Testis (tissue), 5 donors: ENCODE measurements at places on chromosomes 12 and 14. TPM values are rescaled to one million over a fixed set of nuclear protein-coding genes. Genes with fewer than 3 reads are reported as not detected.

DNA sequence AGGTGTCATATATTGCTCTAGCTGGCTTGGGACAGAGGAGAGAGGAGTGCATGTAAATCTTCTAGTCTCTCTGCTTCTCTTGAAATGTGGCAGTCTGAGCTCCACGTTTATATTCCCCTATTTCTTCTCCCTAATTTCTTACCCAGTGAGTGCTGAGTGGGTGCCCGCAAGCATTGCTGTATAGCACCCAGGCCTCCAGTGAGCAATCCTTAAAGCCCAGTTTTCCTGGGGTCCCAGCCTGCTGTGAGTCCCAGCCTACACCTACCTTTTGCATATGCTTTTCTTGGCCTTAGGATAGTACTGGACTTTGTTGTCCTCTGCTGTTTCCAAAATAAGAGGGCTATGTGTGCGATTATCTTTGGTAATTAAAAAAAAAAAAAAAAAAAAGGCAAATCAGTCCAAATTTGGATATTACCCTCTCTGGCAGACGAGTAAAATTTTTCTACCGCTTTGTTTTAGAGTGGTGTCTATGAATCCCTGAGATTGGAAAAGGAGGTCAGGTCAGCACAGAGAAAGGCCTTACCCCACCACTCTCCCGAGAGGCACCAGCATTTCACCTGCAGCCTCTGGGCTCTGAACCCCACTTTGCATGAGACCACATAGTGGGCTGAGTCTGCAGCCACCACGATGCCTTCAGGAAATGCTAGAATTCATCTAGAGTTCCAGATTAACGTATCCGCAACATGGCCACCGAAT, 1.1 kb downstream of the MGST1 start:
- H3K27ac ChIP-seq = peak overlapping the region; percentile 35
- H3K4me3 ChIP-seq = no peak overlapping the region

- no peak overlapping the region for H3K4me3 ChIP-seq
- no peaks in the 10 kb centered on the region for H3K27me3 ChIP-seq
- no peaks in the 10 kb centered on the region for H3K36me3 ChIP-seq
- H3K4me1 ChIP-seq = no peaks in the 10 kb centered on the region
- H3K27ac ChIP-seq = no peak overlapping the region
These were observed 105.1 kb downstream of the TMTC3 start for GRCh38 chr12:88247241-88247643.

- peaks cover 7% of the 10 kb centered on the region for H3K4me1 ChIP-seq
- no peaks in the 10 kb centered on the region for H3K27me3 ChIP-seq
- no peak for DNase-seq
- no peak overlapping the region for H3K27ac ChIP-seq
- H3K4me3 ChIP-seq = no peak overlapping the region
These were observed 13.5 kb downstream of the GCN1 start for GRCh38 chr12:120180975-120181374.

GRCh38 chr12:42990387-42990786, 400.8 kb upstream of the PRICKLE1 start:
- H3K4me1 ChIP-seq = no peaks in the 10 kb centered on the region
- H3K27ac ChIP-seq = no peak overlapping the region
- H3K4me3 ChIP-seq = no peak overlapping the region
- no peak for DNase-seq

- no peaks in the 10 kb centered on the region for H3K4me1 ChIP-seq
- DNase-seq = no peak
- H3K27me3 ChIP-seq = no peaks in the 10 kb centered on the region
- no peaks in the 10 kb centered on the region for H3K36me3 ChIP-seq
- H3K27ac ChIP-seq = no peak overlapping the region
These were observed 953.8 kb downstream of the TRHDE start for GRCh38 chr12:73225941-73226340.

- H3K27me3 ChIP-seq = no peaks in the 10 kb centered on the region
- peak overlapping the region; percentile 75 for H3K4me3 ChIP-seq
- H3K4me1 ChIP-seq = peaks cover 8% of the 10 kb centered on the region
- H3K27ac ChIP-seq = peak overlapping the region; percentile 85
- no peak for DNase-seq
These were observed 827 bp downstream of the ALDH2 start for GRCh38 chr12:111767362-111768158.

- no peaks in the 10 kb centered on the region for H3K27me3 ChIP-seq
- no peak overlapping the region for H3K27ac ChIP-seq
- no peaks in the 10 kb centered on the region for H3K36me3 ChIP-seq
- no peak overlapping the region for H3K4me3 ChIP-seq
- no peak for DNase-seq
These were observed 42.7 kb downstream of the SSH1 start for GRCh38 chr12:108814462-108815211.

- no peak overlapping the region for H3K4me3 ChIP-seq
- H3K27me3 ChIP-seq = no peaks in the 10 kb centered on the region
- no peak overlapping the region for H3K27ac ChIP-seq
- DNase-seq = no peak
- H3K36me3 ChIP-seq = no peaks in the 10 kb centered on the region
These were observed 113.1 kb upstream of the OVCH1 start for GRCh38 chr12:29610473-29611170.

- no peak overlapping the region for H3K27ac ChIP-seq
- DNase-seq = no peak
- H3K36me3 ChIP-seq = no peaks in the 10 kb centered on the region
- no peaks in the 10 kb centered on the region for H3K4me1 ChIP-seq
These were observed 26.8 kb downstream of the PLBD1 start for GRCh38 chr12:14540801-14541462.

DNA sequence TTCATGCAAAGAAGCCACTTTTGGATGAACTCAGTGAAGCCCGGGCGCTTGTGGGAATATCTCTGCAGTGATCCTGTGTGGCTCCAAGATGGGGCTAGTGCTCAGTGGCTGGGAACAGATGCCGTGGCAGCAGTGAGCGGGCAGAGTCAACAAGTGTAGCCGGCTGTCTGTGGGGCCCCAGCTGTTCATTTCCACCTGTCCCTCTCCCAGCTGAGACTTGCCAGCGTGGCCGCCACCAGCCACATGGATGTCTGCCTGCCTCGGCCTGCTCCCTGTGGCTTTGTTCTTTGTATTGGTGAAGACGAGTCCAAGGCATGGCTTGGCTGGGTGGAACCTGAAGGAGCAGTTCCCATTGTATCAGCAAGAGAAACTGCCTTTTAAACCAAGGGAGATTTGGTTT, 77.3 kb downstream of the NOS1 start:
- no peaks in the 10 kb centered on the region for H3K27me3 ChIP-seq
- no peaks in the 10 kb centered on the region for H3K36me3 ChIP-seq
- no peaks in the 10 kb centered on the region for H3K4me1 ChIP-seq
- H3K27ac ChIP-seq = no peak overlapping the region

The GMFB gene
- polyA plus RNA-seq = 19.5 TPM

The RFX4 gene
- 217 TPM for polyA plus RNA-seq

The SYNDIG1L gene
- polyA plus RNA-seq = 0.21 TPM

The IL26 gene
- not detected for polyA plus RNA-seq

The CLEC4D gene
- not detected for polyA plus RNA-seq

The SLC5A8 gene
- 0.40 TPM for polyA plus RNA-seq
